Stimulated activated CD8-positive, alpha-beta memory T cell treated with anti-CD3 and anti-CD28 coated beads, Interleukin-7, amount 100 ng/mL, for 48 hours (primary cell): ENCODE measurements at places on chromosomes 3 and 15.

DNA sequence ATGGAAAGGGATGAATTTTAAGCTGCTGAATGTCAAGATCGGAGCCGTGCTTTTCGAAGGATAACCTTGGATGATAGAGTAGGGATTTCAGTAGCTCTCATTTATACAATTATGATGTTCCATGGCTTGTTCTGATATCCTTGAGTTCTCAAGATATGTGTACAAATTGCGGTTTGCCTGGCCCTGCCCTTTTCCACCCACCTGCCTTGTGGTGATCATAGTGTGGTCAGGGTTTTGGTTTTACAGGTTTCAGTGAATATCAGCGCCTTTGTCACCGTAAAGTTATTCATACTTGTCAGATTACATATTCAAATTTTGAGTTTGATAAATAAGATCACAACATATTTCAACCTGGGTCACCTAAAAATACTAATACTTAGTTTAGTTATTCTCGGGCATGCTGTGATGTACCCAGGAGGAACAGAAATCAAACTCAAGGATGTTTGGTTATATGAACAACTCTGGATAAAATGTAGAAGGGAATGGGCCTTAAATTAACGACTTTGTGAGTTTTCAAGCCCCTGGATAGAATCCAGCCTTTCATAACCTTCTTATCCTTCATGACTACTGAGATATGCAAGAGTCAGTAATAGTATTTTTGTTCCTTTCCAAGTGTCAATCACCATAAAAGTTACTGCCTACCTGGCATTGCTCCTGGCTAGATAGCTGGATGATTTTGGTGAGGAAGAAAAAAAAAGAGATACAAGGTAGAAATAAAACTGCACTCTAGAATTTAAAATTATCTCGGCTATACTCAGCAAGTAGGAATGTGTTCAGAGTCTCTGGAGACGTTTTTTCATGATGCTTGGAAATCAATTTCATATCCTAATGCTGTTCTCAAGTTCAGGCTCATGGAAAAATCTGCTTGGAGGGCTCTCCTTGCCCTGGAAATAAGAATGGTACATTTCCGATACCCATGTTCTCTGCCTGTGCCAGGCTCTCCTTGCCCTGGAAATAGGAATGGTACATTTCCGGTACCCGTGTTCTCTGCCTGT is 209.2 kb upstream of the TPRG1 start:
- DNase-seq = peak; percentile 28

DNA sequence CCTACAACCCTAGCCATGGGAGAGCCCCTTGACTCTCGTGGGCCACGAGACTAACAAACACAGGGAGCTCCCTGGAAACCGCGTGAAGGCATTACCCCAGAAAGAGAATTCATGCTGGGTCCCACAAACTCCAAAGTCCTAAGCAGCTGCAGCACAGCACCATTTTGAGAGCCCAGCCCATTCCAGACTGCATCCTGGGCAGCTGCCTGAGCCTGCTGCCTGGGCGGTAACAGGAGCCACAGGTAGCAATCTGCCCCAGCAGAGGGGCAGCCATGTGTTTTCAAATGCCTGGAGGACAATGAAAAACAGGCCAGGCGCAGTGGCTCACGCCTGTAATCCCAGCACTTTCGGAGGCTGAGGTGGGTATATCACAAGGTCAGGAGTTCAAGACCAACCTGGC is 62.9 kb upstream of the TBC1D23 start:
- no peak for DNase-seq

DNA sequence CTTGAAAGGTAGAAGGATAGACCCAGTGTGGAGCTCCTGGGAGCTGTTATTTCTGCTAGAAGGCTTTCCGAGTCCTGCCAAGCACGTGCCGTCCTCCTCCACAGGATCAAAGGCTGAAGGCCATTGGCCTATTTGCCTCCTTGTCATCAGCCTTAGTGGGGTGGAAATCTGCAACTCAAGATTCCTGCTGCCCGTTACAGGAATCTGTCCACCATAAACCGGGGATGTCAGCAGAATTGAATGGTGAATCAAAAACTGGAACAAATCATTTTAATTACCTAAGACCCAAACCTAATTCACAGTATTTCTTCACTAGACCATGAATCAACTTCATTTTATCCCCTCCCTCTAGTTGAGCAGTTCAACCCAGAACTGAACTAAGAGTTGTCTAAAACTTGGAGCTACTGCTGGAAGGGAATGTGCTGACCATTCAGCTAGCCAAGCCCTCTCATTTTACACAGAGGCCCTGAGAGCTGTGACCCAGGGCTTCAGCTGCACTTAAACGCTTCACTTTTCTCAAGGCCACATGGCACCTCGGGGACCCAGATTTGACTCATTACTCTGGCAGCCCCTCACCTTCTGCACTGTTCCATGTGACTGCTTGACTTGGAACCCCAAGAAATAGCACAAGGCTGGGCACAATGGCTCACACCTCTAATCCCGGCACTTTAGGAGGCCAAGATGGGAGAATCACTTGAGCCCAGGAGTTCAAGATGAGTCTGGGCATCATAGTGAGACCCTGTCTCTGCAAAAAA is 36.8 kb upstream of the KIF23 start:
- DNase-seq = no peak

DNA sequence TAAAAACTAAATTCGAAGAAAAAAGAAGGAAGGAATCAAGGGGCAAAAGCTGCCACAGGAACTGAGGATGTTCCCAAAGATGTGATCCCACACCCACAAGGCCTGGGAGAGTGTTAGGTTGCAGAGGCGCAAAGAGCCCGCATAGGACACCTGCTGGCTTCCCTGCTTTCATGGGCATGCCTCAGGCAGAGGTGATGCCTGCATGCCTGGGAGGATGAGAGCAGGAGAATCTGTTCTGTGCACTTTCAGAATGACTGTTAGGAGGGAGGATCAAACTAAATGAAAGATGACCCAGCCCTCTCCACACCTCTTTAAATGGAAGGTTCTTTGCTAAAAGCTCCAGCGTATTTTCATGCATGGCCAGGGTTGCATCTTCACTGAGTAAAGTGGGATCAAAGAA is 162.4 kb downstream of the PLCL2 start:
- DNase-seq = no peak

DNA sequence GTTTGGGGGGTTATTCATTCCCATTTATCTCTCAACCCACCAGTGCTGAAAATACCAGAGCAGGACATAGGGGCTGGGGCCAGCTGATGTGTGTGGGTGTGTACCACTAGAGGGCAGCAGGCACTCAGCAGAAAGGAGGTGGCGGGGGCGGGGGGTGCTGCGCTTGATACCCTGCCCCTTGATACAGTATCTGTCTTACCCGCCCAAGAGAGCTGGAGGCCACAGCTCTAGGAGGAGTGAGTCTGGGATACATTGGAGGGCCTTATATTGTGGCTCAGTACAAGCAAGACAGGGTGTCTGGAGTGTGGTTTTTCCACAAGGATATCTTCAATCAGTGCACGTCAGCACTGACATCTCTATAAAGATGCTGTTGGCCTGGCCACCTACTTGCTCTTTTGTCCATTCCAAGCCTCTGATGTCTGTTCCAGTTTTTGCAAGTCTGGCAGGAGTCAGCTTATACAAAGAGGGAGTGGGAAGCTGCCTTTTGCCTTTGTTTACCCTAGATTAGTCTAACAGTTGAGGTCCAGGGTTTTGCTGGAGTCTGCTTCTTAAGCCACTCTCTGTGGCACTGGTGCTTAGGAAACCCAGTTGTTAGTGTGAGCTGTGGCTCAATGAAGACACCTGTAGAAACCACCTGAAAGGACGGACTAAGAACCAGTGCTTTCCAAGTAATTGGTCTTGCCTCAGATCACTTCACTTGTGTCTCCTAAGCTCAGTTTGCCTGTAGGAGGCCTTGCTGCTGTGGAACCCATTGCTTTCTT is 1.5 kb upstream of the RBM15B start:
- no peak for DNase-seq

GRCh38 chr3:126112531-126113237 is 28.8 kb upstream of the SLC41A3 start:
- DNase-seq = no peak

DNA sequence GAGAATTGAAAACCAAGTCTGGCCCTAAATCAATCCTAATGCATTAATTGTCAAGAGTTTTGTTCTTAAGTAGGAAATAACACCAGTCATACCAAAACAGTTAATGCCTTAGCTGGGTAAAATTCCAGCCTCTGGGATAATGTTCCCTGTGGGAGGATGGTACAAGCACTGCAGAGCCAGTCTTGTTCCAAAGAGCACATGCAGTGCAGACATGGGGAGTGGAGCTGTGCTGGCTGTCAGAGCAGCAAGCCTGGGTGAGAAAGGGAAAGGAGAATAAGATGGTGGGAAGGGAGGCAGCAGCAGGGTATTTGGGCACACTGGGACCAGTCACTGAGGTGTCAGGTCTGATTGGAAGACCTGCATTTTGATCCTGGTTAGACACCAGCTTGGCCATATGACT is 12.1 kb downstream of the ALAS1 start:
- no peak for DNase-seq

DNA sequence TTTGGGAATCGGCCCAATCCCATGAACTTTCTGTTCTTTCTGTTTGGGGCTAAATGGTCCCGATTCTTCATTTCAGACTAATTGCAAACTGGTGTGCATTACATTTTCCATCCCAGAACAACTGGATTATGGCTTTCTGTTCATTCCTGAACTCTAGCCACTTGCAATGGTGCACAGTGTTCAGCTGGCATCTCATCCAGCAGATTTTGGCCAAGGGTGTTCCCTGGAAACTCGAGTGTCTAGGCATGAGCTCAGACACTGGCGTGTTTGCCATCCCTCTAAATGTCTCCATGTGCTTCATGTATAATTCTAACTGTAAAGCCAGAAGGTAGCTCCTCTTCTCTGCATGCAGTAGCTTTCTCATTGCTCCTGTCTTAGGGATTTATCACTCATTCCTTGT is 97.1 kb upstream of the MYZAP start:
- no peak for DNase-seq

- no peak for DNase-seq
These were observed 4.1 kb upstream of the HDAC11 start for GRCh38 chr3:13475871-13476590.

DNA sequence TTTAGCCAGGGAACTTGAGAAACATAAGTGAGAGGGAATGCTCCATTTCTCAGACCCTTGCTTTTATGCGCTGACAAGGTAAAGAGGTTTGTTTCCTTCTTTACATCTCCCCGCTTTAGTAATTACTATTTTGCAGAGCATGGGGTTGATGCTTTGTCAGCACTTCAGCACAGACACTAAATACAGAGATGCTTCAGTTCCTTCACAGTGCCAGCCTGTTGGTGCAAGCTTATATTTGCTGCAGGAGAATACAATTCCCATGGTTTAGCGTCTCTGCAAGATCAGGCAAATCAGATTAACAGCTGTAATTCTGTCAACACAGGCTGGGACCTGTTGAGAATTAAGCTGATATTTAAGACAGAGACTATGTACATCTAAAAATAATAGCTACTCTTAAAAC is 2.9 kb downstream of the FMN1 start:
- DNase-seq = no peak

DNA sequence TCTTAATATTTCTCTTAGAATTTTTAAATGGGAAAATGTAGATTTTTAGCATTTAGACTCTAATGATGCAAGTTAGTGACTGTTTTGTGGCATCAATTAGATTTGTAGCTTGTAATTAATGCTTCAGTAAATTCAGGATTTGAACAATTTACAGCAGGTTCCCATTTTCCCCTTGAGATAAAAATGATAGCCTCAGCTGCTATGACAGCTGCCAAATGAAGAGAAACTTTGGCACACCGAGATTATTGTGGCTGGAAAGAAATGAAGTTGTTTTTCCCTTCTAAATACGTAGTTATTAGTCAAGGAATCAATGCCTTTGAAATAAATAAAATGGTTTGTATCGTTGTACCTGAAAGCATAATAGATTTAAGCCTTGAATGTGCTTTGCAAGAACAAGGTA is 206.4 kb upstream of the P2RY1 start:
- DNase-seq = no peak

DNA sequence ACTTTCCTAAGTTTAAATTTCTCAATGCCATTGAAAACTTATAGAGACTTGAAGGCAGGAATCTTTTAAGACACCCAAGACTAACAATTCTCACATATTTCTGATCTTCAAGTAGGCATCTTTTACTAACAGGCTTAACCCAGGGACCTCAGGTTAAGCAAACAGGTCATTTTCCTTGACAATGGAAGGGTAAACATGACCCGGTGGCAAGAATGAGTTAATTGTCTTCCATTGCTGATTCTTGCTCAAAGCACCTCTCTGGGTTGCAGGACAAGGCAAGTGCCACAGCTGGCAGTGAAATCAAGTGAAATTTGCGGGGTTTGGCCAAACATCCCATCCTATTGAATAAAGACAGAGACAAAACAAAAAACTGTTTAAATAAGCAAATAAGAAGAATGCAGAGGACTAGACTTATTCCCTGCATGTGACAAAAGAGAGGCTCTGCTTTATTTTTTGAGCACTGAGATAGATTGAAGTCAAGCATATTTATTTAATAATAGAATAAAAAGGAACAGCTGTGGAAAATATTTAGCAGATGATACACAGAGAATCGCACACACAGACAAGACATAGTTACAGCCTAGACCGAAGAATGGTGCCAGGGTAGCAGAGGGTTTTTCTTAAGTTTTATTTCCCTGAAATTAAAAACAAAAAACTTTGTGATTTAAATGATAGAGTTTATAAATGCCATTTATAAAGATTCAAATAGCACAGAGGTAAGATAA is 56.0 kb upstream of the MITF start:
- DNase-seq = no peak

DNA sequence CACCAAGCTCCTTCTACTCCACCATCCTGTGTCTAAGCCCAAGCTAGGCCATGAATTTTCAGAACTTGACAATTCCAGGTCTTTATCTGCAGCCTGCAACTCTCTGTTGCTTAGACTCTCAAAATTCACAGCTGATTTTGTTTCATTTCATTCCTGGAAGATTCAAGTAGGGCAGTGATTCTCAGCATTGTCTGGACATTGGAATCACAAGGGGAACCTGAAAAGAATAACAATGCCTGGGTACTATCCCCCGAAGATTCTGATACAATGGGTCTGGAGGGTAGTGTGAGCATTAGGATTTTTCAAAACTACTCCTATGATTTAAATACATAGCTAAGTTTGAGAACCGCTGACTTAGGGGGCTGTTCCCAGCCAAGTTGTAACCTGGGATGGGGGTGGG is 534.7 kb upstream of the IL12A start:
- no peak for DNase-seq

GRCh38 chr15:66982250-66982649 is 83.2 kb upstream of the SMAD3 start:
- DNase-seq = no peak

- peak; percentile 31 for DNase-seq
These were observed 85.7 kb downstream of the ATP2B2 start for GRCh38 chr3:10419637-10420232.

- no peak for DNase-seq
These were observed 159.5 kb downstream of the SQOR start for GRCh38 chr15:45794304-45794703.

DNA sequence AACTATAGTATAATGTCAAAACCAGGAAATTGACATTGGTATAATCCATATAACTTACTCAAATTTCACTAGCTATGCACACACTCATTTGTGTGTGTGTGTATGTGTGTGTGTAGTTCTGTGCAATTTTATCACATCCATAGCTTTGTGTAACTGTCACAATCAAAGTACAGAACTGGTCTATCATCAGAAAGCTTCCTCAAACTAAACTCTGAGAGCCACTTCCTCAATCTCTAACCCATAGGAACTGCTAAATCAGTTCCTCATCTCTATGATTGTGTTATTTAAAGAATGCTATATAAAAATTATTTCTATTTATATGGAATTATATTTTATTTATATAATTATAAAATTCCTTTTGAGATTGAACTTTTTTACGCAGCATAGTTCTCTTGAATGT is 18.1 kb downstream of the LNP1 start:
- no peak for DNase-seq

- DNase-seq = no peak
These were observed 779.1 kb downstream of the MECOM start for GRCh38 chr3:168884353-168884903.
